ENCODE measurements at places on chromosomes 7 and 10. TPM values are rescaled to one million over a fixed set of nuclear protein-coding genes. Genes with fewer than 3 reads are reported as not detected.

- H3K4me3 ChIP-seq: no peak overlapping the region
- no peaks in the 10 kb centered on the region for H3K36me3 ChIP-seq
- peaks cover 13% of the 10 kb centered on the region for H3K27me3 ChIP-seq
Observed at GRCh38 chr7:29866490-29866930, 60.2 kb downstream of the WIPF3 start.

- H3K27me3 ChIP-seq: no peaks in the 10 kb centered on the region
- no peaks in the 10 kb centered on the region for H3K4me1 ChIP-seq
Observed at GRCh38 chr7:8084836-8085235, 116.2 kb downstream of the GLCCI1 start.

GRCh38 chr10:101896225-101896877, 52.8 kb upstream of the KCNIP2 start:
- no peak for DNase-seq
- no peaks in the 10 kb centered on the region for H3K27me3 ChIP-seq
- no peaks in the 10 kb centered on the region for H3K36me3 ChIP-seq
- no peaks in the 10 kb centered on the region for H3K4me1 ChIP-seq
- no peak overlapping the region for H3K4me3 ChIP-seq

DNA sequence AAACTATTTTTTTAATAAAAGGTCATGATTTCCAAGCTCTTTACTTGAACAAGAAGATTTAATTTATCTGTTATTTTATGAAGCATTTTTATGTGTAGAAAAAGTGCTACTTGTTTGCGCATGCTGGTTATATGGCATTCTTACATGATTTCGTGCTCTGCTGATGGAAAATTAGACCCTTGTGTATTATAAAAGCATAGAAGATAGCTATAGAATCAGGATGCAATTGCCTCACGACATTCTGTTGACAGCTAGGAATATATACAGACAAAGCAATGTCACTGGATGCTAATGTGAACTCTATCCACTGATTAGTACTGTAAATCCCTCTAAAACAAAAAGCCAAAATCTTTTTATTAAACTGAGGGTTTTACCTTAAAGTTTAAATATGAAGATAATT, 255.9 kb downstream of the MDFIC start:
- no peak overlapping the region for H3K4me3 ChIP-seq
- DNase-seq: no peak

DNA sequence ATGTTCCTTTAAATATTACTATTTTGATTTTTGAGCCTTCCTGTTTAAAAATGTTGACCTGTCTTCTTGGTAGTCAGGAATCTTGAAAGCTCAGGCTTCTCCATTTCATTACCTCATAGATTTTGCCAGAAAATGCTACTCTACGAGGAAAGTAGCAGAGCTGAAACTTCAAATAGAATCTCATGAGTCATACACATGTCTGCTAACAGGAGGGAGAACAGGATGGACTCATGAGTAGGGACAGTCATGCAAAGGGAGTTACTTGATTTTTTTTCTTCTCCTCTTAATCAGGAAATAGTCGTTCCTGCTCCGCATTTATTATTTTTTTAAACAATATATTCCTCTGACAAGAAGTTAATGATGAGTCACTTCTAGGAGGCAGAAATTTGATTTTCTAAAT, 37.0 kb upstream of the MINDY3 start:
- H3K27me3 ChIP-seq: peaks cover 66% of the 10 kb centered on the region
- H3K4me3 ChIP-seq: no peak overlapping the region
- no peak overlapping the region for H3K27ac ChIP-seq
- no peaks in the 10 kb centered on the region for H3K4me1 ChIP-seq
- DNase-seq: no peak
- H3K36me3 ChIP-seq: no peaks in the 10 kb centered on the region

GRCh38 chr7:105206985-105207384, 181.7 kb downstream of the SRPK2 start:
- H3K4me1 ChIP-seq: peaks cover 75% of the 10 kb centered on the region
- H3K36me3 ChIP-seq: peaks cover 15% of the 10 kb centered on the region
- no peak for DNase-seq
- no peak overlapping the region for H3K4me3 ChIP-seq
- no peak overlapping the region for H3K27ac ChIP-seq

DNA sequence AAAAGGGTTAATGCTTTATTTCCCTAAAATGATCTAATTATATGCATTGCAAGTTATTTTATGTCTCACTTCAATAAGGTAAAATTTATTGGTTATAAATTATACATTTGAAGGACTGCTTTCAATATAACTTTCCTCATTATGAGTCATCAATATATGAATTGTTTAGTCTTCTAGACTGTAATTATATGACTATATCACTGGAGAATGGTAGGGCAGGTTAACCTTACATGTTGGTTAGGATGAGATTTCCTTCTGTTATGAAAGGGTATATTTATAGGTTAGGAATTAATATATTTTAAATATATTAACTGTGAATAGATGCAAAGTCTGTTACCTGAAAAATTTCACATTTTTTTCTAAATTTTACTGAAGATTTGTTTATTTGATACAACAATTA, 406.4 kb upstream of the ETV1 start:
- H3K27ac ChIP-seq: no peak overlapping the region
- no peaks in the 10 kb centered on the region for H3K4me1 ChIP-seq
- DNase-seq: no peak
- no peaks in the 10 kb centered on the region for H3K27me3 ChIP-seq
- no peak overlapping the region for H3K4me3 ChIP-seq

DNA sequence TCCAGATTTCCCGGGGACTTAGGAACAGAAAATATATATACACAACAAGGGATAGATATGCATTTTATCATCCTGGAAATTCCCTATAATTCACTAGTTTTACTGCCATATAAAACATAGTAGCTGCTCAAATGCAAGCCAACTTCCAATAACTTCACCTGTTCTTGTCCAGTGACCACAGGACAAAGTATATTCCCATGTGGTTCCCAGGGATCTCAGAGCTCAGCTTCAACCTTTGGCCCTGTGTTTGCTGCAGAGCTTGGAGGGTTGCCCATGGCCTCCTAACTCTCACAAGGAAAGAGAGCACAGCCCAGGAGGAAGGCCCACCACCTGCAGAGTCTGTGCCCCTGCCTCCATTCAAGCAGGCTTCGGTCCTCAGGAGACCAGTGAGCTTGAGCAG, 4.5 kb upstream of the DRGX start:
- no peak overlapping the region for H3K4me3 ChIP-seq
- peaks cover 80% of the 10 kb centered on the region for H3K27me3 ChIP-seq
- H3K27ac ChIP-seq: no peak overlapping the region
- H3K4me1 ChIP-seq: peaks cover 15% of the 10 kb centered on the region

- H3K27me3 ChIP-seq: peaks cover 18% of the 10 kb centered on the region
- H3K4me3 ChIP-seq: no peak overlapping the region
- peaks cover 3% of the 10 kb centered on the region for H3K4me1 ChIP-seq
- no peak overlapping the region for H3K27ac ChIP-seq
- H3K36me3 ChIP-seq: no peaks in the 10 kb centered on the region
Observed at GRCh38 chr7:71735961-71736556, 604.1 kb downstream of the GALNT17 start.

LBX1 gene
- not detected for total RNA-seq

PAPOLB gene
- total RNA-seq: not detected

INSYN2A gene
- not detected for total RNA-seq

Measured in naive thymus-derived CD8-positive, alpha-beta T cell (primary cell).